ENCODE measurements at places on chromosomes 6 and 20. TPM values are rescaled to one million over a fixed set of nuclear protein-coding genes. Genes with fewer than 3 reads are reported as not detected.

DNA sequence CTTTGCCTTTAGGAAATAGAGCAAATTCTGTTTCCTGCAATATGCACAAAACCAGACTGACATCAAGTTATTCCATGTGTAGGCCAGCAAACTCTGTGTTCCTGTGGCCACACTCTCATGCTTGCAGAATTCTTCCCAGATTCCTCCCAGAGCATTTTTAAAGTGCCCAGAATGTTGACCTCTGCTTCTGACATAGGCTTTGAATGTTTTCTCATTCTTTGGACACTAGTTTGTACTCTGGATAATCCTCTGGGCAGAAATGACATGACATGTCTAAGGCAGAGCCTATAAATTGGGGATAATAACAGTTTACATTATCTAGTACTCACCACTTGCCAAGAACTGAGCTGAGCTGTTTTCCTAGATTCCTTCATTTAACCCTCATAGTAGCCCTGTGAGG is 9.2 kb upstream of the EFHC1 start:
- no peak for DNase-seq

DNA sequence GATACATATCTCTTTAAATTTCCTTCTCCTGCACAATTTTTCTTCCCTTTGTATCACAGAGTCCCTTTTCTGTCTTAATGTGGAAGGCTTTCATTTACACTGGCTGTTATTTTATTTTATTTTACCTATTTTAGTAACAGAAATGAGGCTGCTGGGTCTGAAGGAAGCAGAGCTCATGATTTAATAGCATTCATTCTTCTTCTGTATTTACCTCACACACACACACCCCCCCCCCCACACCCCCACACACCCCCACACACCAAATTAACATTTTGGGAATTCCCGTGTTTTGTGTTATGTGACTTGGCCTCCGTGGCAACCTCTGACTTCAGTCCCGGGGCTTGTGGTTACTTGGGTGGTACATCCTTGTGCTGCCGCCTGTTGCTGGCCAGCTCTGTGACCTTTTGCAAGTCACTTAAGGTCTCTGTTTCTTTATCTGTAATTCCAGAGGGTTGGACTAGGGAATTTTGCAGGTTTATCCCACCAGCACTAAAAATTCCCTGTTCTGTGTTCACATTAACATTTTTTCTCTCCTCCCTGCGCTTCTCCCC is 108.8 kb downstream of the TIAM2 start:
- DNase-seq, result no peak

- DNase-seq, result no peak
Measured at GRCh38 chr6:22849921-22850320, 280.6 kb downstream of the HDGFL1 start.

GRCh38 chr6:28598757-28599686 is 73.3 kb downstream of the GPX5 start:
- DNase-seq, result no peak

- DNase-seq, result no peak
Measured at GRCh38 chr6:1055015-1055921, 256.6 kb upstream of the FOXQ1 start.

DNA sequence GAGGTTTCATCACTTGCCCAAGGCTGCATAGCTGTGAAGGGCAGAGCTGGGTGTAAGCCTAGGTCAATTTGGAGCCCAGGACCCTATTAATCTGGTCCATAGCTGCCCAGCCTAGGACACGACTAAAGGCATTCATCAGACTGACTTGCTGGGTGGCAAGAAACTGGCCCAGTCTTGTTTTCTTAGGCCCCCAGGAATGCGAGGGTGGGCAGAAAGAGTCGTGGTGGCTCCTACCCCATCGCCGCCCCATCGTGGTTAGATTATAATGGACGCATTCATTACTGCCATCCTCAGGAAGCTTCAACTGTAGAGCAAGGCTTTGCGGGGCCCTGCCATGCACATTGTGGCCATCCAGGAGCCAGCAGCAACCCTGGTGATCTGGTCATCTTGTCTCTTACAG is 16.1 kb downstream of the DYNLRB1 start:
- DNase-seq, result no peak

GRCh38 chr6:56335726-56336125 is 88.3 kb upstream of the COL21A1 start:
- DNase-seq, result no peak

GRCh38 chr20:10466325-10466724 is 31.2 kb downstream of the SLX4IP start:
- no peak for DNase-seq

Gene HSPA1A
- polyA plus RNA-seq, result 49.6 TPM

Gene TRAPPC3L
- not detected for polyA plus RNA-seq

Gene NMBR
- not detected for polyA plus RNA-seq

Gene TDRD6
- 0.04 TPM for polyA plus RNA-seq
